ENCODE measurements at places on chromosomes 7 and 10.

- no peak for ATAC-seq
These were observed 11.6 kb downstream of the MICALL2 start for GRCh38 chr7:1447551-1448244.

DNA sequence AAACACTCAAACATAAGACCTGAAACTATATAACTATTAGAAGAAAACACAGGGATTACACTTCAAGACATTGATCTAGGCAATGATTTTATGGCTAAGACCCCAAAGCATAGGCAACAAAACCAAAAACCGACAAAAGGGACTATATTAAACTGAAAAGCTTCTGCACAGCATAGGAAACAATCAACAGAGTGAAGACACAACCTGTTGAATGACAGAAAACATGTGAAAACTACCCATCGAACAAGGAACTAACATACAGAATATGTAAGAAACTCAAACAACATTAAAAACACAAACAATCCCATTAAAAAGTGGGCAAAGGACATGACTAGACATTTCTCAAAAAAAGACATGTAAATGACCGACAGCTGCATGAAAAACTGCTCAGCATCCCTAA, 109.0 kb downstream of the ALOX5 start:
- no peak for ATAC-seq

- ATAC-seq: peak; percentile 28
These were observed 460 bp downstream of the ANXA11 start for GRCh38 chr10:80204677-80205476.

GRCh38 chr7:25580141-25580540, 351.9 kb upstream of the NPVF start:
- no peak for ATAC-seq

GRCh38 chr10:116430288-116430687, 2.6 kb downstream of the PNLIPRP3 start:
- ATAC-seq: peak; percentile 31

GRCh38 chr10:33950206-33950605, 615.7 kb upstream of the NRP1 start:
- no peak for ATAC-seq

DNA sequence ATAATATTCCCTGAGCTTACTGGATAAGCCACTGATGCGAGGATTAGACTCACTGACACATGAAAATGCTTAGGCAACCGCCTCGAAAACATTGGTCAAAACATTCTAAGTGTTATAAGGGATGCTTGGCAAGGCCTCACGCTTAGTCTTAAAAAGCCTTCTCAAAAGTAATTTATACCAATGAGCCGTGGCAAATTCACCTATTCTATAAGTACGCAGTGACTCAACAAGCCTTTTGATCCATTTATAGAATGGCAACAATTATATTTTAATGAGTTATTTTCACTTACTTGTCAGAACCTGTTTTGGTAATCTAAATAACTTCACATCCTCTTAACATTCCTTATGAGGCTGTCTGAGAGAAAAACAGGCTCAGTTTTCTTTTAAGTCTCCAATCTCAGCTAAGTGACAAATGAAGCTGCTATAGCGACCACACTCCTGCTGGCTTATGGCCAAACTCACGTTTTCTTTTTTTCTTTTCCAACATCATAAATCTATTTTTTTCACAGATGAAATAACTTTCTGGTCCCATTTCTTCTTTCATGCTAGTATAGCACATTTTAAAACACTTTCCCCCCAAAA, 121.2 kb upstream of the AFAP1L2 start:
- peak; percentile 72 for ATAC-seq

DNA sequence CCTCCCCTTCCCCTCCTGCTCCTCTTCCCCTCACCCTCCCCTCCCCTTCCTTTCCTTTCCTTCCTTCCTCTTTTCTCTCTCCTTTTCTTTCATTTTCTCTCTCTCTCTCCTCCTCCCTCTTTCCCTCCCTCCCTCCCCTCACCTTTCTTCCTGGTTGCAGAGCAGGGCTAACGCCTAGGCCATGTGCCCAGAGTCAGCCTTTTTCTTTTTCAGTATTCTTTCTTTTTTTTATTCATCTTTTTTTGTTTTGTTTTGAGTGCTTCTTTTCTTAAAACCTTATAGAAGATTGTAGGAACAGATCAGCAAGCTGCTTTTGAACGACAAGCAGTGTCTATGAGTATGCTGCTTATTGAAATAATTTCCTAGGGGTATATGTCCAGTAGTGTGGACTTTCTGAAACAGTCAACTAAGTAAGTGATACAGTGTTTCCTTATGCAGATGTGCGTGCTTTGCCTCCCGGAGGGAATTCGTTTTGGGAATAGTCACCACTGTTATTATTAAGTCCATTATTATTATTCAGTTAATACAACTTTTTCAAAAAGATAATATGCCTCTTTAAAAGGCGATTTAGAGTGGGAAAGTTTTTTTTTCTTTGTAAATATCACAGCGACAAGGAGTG, 219.2 kb downstream of the CAMK1D start:
- no peak for ATAC-seq

GRCh38 chr7:4307316-4308204, 374.5 kb upstream of the FOXK1 start:
- no peak for ATAC-seq

- no peak for ATAC-seq
These were observed 8.0 kb downstream of the VSTM4 start for GRCh38 chr10:49107111-49107886.

DNA sequence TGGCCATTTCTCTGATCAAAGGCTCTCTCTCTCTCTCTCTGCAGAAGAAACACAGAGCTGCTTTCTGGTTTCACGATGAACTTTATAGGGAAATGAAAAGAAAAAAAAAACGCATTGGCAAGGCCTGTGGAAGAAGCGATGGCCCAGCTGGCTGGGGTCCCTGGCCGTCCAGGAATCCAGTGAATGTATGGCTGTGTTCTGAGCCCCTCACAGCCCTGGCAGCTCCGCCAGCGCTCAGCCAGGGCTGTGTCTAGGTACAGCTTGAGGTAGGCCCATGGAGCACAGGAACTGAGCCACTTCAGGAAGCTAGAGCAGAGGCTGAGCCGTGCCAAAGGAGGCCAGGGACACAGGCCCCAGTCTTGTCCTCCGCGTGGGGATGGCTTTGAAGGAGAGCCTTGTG, 13.1 kb upstream of the UCMA start:
- no peak for ATAC-seq

DNA sequence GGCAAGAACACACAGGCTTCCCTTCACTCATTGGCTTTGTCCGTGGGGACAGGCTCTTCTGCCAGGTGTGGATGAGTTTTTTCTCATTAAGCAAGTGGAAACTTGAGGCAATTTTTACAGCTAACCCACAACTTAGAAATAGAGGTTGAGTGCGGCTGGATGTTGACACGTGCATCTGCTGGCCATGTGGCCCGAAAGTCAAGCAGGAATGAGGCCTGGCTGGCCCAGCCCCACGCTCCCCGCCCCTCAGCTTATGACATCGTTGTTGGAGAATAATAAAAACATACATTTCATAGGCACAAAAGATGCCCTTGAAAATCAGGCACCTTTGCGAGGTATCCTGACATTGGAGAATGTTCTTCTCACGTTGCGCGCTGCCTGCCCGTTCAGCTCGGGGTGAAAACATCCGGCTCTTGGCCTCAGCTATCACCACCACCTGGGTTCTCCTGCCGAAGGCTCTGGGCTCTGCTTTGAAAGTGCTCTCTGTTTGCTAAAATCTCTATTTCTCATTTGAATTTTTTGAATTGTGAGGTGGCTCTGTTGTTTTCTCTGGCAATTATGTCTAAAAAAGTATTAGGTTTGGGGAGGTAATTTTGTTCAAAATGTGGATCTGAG, 310.7 kb downstream of the WDR37 start:
- peak; percentile 20 for ATAC-seq

DNA sequence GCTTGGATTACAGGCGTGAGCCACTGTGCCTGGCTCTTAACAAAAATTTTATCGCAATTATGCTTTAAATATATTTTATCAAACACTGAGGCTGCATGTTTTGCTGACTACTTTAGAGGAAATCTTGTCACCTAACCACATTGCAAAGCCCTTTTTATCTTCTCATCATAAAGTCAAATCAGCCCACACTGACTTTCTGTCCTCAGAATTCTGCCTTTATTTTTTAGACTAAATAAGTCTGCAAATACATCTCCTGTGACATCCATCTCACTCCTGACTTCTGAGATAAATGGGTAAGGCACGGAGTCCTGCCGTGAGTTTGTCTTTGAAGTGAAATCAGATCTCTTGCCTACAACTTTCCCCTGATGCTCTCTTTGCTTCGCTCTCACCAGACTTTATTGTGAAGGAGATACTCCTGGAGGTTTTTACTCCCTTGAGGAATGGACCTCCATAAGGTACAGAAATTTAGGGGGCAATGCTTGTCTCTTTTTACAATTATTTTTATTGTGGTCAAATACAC, 23.5 kb upstream of the UCMA start:
- ATAC-seq: no peak

GRCh38 chr7:132177708-132178401, 398.4 kb downstream of the PLXNA4 start:
- no peak for ATAC-seq

- ATAC-seq: no peak
These were observed 28.7 kb downstream of the PRSS2 start for GRCh38 chr7:142799437-142799835.

GRCh38 chr7:137005873-137006272, 137.4 kb downstream of the CHRM2 start:
- ATAC-seq: no peak

DNA sequence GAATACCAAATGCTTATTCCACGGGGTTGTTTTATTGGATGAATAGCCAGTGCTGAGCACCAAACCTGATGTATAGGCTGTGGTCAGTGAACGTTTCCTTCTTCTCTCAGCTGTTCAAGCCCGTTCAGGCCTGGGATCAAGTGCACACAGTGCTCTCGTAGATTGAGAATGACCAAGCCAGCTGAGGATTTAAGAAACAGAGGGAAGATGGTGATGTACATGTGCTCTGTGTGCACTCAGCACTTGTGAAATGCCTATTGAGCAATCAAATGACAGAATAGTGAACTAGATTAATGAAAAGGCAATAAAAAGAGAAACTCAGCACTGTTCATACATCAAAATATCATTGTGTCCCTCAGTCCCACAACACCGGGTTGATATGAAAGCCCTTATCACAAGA, 302.5 kb downstream of the BMPER start:
- ATAC-seq: no peak

- ATAC-seq: no peak
These were observed 175.2 kb downstream of the GRM3 start for GRCh38 chr7:86818903-86819302.

- ATAC-seq: peak; percentile 81
These were observed 109.6 kb downstream of the CPXM2 start for GRCh38 chr10:123781956-123782500.

DNA sequence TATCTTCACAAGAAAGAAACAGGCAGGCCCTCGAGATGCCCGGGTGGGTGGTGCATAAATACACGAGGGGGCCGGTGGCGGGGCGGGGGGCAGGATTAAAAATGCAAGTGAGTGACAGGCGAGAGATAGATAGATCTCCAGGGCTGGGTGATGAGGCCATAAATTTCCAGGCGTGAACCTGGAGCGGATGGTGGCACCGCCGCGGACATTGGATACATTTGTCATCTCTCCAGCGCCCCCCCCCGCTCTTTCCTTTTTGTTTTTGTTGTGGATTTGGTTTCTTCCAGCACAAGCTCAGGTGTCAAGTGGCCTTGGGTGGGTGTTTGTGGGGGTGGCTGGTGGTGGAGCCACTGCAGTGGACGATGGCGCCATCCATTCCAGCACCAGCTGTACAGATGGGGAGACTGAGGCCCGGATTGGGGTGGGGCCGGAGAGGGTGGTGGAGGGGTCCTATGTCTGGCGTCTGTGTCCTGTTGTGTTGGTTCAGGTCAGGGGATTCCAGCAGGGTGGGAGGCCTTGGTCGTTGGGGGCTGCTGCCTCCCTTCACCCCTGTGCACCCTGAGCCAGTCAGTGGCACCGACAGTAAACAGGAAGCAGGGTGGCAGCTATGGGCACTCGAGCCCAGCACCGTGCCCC, 2.9 kb downstream of the ELFN1 start:
- no peak for ATAC-seq

- no peak for ATAC-seq
These were observed 85.6 kb downstream of the MICU1 start for GRCh38 chr10:72540193-72540807.

- ATAC-seq: no peak
These were observed 295.1 kb downstream of the NEBL start for GRCh38 chr10:20601941-20602461.

- peak; percentile 13 for ATAC-seq
These were observed 4.8 kb upstream of the GCK start for GRCh38 chr7:44194069-44194468.

- peak; percentile 41 for ATAC-seq
These were observed 40.3 kb downstream of the RGS10 start for GRCh38 chr10:119502209-119502608.

DNA sequence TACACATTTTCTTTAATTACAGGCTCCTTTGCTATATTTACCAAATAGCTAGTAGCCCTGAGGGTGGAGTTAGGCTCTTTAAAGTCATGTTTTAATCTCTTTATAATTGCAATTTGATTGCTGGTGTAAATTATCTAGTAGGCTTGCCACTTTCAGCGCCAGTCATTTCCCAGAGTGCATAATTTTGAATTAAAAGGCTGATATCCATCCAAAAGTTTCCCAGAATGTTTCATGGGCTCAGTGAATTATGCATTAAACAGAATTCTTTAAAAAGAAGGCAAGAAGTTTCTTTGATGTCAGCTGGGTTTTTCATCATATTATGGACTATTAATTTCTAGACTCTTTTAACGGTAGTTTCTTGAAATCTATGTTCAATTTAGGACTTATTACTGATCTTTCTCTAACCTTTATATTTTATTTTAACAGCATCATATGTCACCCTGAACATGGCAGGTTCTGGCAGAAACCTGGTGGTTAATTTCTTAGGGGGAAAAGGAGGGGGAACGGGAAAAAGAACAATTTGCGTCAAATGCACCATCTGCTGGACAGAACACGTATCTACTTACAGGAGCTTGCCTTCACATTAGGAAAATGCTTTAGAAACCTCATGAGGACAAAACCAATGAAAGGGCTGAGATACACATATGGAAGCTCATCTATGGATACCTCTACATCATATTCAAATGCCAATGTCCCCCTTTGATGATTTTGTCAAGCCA, 171.1 kb downstream of the GRM3 start:
- no peak for ATAC-seq
